Stimulated activated CD8-positive, alpha-beta memory T cell treated with anti-CD3 and anti-CD28 coated beads, Interleukin-4, amount 100 ng/mL, for 4 hours (primary cell): ENCODE measurements at places on chromosomes 11 and 22.

- DNase-seq: no peak
Observed at GRCh38 chr22:36946421-36947158, 33.2 kb downstream of the CSF2RB start.

DNA sequence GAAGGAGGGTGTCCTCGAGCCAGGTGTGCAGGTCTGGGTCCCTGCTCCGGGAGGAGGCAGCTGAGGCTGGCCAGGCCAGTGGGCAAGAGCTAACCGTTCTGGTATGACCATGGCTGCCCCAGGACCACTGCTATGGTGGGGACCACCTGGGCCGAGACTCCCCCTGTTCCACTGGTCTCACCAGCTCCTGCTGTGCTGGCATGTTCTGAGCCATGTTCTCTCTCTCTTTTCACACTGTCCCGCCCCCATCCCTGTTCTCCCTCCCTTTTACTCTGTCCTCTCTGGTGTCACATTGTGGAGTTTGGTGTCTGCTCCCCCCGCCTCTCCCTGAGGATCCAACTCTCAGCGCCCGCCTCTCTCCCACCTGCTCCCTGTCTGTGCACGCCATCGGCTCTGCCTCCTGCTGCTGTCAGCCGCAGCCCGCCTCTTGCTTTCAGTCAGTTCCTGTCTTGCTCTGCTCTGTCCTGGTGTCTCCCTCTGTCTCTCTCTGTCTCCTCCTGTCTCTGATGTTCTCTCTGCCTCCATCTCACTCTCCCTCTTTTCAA is 66.4 kb downstream of the LRRC32 start:
- DNase-seq: no peak

DNA sequence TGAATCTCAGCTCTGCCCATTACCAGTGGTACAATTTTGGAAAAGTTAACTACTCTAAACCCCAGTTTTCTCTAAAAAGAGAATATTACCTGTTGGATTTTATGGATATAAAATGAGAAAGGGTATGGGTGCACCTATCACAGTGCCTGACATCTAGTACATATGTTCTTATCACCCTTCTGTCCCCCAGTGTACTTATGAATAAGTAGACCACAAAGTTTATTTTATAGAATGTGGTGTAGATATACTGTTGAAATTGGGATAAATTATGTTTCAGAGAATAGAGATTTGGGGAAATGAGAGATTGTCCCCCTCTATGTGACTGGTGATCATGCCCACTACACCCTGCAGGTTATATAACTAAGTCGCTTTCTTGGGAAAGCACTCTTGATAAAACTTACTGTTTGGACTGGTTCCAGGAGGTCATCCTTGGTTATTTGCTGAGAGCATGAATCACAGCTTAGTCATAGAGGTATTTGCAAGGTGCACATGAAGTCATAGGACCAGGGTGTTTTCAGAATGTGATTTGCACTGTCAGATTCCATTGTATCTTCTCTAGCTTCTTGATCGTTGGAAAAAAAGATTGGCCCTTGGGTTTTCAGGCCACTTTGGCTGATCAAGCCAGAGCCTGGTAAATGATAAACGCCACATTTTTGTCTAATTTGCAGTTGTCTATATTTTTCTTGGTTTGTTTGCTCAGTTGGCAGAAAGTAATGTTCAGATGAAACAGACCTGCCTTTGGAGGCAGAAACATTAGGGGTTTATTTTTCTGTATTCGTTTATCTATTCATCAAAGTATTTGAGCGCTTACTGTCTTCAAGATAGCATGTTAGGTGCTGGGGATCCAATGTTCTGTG is 21.3 kb downstream of the STX3 start:
- no peak for DNase-seq

- DNase-seq: no peak
Observed at GRCh38 chr11:130490682-130491449, 42.4 kb downstream of the ADAMTS15 start.

DNA sequence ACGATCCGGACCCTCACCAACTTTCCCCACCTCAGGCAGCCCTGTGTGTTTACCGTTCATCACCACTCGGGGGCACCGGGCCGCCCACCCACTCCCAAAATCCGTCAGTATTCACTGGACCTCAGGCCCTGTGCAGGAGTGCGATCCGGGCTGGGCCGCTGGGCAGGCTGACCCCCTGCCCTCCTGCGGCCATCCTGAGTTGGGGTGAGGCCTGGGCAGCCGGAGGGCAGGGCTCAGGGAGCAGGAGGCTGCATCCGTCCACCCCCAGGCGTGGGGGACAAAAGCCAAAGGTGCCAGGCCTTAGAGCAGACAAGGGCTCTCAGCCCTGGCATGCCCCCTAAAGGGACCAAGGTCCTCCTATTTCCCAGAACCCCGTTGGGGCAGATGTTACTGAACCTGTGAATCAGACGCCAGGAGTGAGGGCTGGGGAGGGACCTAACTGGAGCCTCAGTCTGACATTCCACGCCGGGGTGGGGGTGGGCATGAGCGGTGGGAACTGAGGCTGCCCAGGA is 16.8 kb upstream of the TMEM191C start:
- no peak for DNase-seq

- DNase-seq: no peak
Observed at GRCh38 chr11:69364921-69365320, 71.0 kb downstream of the MYEOV start.
